Ovary (tissue), 10 donors: ENCODE measurements at places on chromosomes 2 and 18.

- H3K27ac ChIP-seq, result peak overlapping the region; percentile 97
- DNase-seq, result no peak
- no peaks in the 10 kb centered on the region for H3K27me3 ChIP-seq
- no peaks in the 10 kb centered on the region for H3K4me1 ChIP-seq
- peak overlapping the region; percentile 86 for H3K4me3 ChIP-seq
- no peaks in the 10 kb centered on the region for H3K36me3 ChIP-seq
These were observed 19.7 kb upstream of the STPG4 start for GRCh38 chr2:47174733-47175361.

- H3K36me3 ChIP-seq, result no peaks in the 10 kb centered on the region
- no peak overlapping the region for H3K4me3 ChIP-seq
- peak; percentile 29 for DNase-seq
- H3K27me3 ChIP-seq, result no peaks in the 10 kb centered on the region
- H3K27ac ChIP-seq, result no peak overlapping the region
These were observed 165.6 kb downstream of the SMAD7 start for GRCh38 chr18:48785091-48785614.

- no peaks in the 10 kb centered on the region for H3K36me3 ChIP-seq
- H3K27ac ChIP-seq, result no peak overlapping the region
- H3K27me3 ChIP-seq, result no peaks in the 10 kb centered on the region
- no peak overlapping the region for H3K4me3 ChIP-seq
- no peak for DNase-seq
These were observed 516.0 kb upstream of the POU3F3 start for GRCh38 chr2:104337869-104338268.

DNA sequence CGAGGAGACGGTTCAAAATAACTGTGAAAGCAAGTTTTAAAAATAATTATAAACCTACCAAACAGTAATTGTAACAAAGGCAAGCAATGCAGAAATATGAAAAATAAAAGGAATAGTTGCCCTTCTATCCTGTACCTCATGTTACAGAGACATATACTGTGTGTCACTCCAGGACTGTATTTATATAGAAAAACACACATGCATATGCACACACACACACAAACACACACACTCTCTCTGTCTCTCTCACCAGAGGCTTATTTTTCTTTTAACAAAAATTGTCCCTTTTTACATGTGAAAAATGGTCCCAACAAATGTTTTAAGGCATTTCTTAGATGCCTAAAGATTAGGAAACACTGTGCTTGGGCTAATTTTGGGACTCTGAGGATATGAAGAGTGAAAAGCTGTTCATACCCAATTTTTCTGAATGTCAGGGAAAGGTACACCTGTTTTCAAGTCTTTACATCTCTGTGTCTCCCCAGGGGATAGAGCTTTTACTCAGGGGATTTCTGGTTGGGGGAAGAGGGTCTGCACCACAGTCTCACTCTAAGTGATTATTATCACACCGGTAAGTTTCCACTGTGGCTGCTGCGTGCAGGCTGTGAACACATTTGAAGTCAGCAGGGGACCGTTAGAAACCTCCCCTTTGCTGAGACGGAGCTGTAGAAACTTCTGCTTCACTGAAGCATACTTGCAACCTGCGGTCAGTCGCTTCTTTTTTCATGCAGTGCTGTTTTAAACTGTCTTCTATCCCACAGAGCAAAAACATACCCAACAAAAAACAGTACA, 51.4 kb upstream of the SPAG16 start:
- no peak overlapping the region for H3K27ac ChIP-seq
- H3K27me3 ChIP-seq, result peaks cover 2% of the 10 kb centered on the region
- no peaks in the 10 kb centered on the region for H3K4me1 ChIP-seq
- no peak for DNase-seq
- H3K36me3 ChIP-seq, result no peaks in the 10 kb centered on the region
- no peak overlapping the region for H3K4me3 ChIP-seq

DNA sequence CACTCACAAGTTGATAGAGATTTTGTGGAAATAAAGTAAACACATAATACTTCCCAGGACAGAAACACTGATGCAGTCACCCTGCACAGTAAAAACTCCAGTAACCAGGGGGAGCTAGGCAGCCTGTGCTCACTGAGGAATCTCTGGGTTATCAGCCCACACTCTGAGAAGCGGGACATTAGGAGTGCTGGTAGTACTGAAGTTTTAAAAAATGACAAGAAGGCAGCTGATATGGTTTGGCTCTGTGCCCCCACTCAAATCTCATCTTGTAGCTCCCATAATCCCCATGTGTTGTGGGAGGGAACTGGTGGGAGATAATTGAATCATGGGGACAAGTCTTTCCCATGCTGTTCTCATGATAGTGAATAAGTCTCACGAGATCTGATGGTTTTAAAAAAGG, 31.4 kb downstream of the KCTD1 start:
- DNase-seq, result peak; percentile 12
- H3K4me1 ChIP-seq, result peaks cover 1% of the 10 kb centered on the region
- no peak overlapping the region for H3K4me3 ChIP-seq
- no peak overlapping the region for H3K27ac ChIP-seq

- H3K27me3 ChIP-seq, result no peaks in the 10 kb centered on the region
- peaks cover 10% of the 10 kb centered on the region for H3K4me1 ChIP-seq
These were observed 127.4 kb upstream of the MSH6 start for GRCh38 chr2:47655563-47655880.

DNA sequence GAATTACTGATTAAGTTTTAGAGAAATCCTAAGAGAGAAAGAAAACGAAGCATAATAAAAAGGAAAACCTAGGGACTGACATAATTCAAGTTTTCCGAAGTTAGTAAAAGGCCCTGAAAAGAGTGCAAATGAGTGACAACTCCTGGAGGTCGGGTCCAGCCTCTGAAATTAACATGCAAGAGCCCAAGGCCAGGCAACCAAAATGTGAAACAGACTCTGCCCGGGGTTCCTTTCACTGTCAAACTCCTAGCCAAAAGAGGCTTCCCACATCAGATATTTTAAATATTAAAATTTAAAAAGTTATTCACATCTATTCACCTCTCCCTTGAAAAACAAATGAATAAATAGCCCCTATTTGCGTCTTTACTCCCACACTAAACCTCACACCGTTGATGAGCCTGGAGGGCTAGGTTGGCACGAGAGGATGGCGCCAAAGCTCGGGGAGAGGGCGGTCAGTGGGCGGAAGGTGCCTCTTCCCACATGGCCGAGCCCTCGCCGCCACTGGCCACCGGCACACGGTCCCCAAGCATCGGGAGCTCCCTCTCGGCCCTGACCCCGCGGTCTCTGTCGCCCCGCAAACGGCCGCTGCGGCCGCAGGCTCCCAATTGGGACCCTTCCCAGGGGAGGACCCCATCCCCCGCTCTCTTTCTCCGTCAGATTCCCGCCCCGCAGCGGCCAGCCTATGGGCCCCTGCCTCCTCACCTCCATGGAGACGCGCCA, 630 bp downstream of the PPM1G start:
- H3K36me3 ChIP-seq, result no peaks in the 10 kb centered on the region
- peak overlapping the region; percentile 64 for H3K27ac ChIP-seq

GRCh38 chr2:138030459-138030858, 66.2 kb downstream of the HNMT start:
- no peaks in the 10 kb centered on the region for H3K36me3 ChIP-seq
- H3K4me1 ChIP-seq, result no peaks in the 10 kb centered on the region
- H3K27me3 ChIP-seq, result no peaks in the 10 kb centered on the region

DNA sequence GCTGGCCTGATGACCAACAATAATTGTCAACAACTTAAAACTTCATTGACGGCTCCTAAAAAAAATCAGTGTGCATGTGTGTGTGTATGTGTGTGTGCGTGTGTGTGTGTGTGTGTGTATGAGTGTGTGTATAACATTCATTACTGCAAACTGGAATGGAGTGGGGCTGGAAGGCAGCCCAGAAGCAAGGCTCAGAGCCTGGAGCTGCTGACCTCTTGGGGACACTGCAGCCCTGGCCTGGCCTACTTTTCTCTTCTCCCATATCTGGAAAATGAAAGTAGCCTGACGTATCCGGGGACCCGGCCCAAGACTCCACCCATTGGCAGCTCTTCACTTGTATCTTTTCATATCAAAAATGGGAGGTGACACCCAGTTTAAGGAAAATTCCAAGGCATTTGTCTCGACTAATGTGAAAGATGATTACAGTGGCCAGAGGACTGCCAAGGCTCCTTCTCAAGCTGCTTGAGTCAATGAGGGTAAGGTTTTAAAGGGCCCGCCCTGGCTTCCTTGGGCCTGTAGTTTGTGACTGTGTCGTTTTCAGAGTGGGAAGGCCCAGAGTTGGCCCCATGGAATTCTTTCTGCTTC, 72.4 kb upstream of the IL1R1 start:
- DNase-seq, result peak; percentile 78
- peaks cover 12% of the 10 kb centered on the region for H3K4me1 ChIP-seq
- H3K27ac ChIP-seq, result peak overlapping the region; percentile 41
- no peaks in the 10 kb centered on the region for H3K36me3 ChIP-seq
- no peaks in the 10 kb centered on the region for H3K27me3 ChIP-seq

GRCh38 chr2:240126731-240127130, 9.4 kb downstream of the COPS9 start:
- no peak overlapping the region for H3K27ac ChIP-seq
- H3K4me1 ChIP-seq, result no peaks in the 10 kb centered on the region
- no peaks in the 10 kb centered on the region for H3K27me3 ChIP-seq
- H3K36me3 ChIP-seq, result no peaks in the 10 kb centered on the region

- H3K4me3 ChIP-seq, result no peak overlapping the region
- H3K27me3 ChIP-seq, result no peaks in the 10 kb centered on the region
These were observed 851.4 kb downstream of the BCL11A start for GRCh38 chr2:59702026-59702425.

DNA sequence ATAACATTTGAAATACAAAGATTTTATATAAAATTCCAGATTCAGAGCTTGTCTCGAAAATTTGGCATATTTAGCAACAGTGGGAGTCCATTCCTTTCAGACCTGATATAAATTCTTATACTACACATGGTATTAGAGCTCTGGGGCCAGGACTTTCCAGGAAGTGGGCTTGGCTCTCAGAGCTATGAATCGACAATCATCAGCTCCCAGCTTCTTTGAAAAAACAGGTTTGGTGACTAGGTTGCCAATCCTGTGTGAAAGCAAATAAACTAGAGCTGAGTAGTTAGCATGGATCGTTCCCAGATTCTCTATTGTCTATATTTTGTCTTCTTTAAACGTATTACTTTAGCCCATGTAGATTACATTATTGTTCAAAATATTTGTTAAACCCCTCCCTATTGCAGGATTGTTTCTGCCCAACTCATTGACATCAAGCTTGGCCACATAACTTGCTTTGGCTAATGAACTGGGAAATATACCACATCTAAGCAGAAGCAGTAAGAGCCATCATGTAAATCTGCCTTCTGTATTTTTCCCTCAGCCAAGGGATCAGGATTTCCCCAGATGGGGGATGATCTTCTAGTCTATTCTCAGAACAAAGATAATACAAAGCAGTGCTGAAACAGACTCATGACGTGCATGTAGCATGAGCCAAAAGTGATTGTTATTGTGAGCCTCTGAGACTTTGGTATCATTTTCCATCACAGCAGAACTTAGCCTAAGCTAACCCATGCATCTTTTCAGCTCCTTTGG, 105.4 kb downstream of the KCNH7 start:
- H3K27me3 ChIP-seq, result no peaks in the 10 kb centered on the region
- no peaks in the 10 kb centered on the region for H3K36me3 ChIP-seq
- no peak overlapping the region for H3K4me3 ChIP-seq
- H3K4me1 ChIP-seq, result no peaks in the 10 kb centered on the region
- H3K27ac ChIP-seq, result no peak overlapping the region
- DNase-seq, result no peak

DNA sequence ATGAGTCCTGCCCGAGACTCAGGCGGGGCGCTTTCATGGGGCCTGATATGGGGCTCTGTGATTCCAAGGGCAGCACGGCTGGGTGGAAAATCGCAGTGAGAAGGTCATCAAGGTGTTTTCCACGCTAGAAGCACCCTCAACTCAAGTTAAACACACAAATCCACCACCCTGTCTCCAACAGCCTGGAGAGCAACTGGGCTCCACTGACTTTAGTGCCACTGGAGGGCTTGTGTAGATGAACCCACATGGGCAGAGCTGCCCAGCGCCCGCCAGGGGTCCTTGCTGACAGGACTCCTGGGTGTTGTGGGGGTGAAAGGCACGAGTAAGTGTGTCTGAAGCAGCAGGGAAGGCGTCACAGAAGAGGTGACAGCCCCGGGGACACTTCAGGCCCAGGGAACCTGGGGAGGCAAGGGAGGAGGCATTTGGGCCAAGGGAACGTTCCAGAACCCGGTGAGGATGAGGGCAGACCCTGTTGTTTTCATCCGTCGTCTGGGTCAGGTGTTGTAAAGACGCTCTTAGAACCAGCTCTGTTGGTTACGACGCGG, 51.8 kb upstream of the CTDP1 start:
- no peak overlapping the region for H3K4me3 ChIP-seq
- no peaks in the 10 kb centered on the region for H3K4me1 ChIP-seq

- DNase-seq, result no peak
- H3K4me1 ChIP-seq, result no peaks in the 10 kb centered on the region
- no peak overlapping the region for H3K4me3 ChIP-seq
- no peaks in the 10 kb centered on the region for H3K36me3 ChIP-seq
- H3K27ac ChIP-seq, result no peak overlapping the region
These were observed 95.5 kb downstream of the PTGR3 start for GRCh38 chr18:75113455-75113854.

- H3K4me3 ChIP-seq, result no peak overlapping the region
- H3K36me3 ChIP-seq, result no peaks in the 10 kb centered on the region
- peaks cover 3% of the 10 kb centered on the region for H3K27me3 ChIP-seq
- no peak for DNase-seq
- no peak overlapping the region for H3K27ac ChIP-seq
- H3K4me1 ChIP-seq, result peaks cover 2% of the 10 kb centered on the region
These were observed 8.5 kb upstream of the PAX3 start for GRCh38 chr2:222307143-222307756.

GRCh38 chr2:3536682-3537632, 17.6 kb upstream of the ADI1 start:
- peaks cover 10% of the 10 kb centered on the region for H3K4me1 ChIP-seq
- H3K4me3 ChIP-seq, result peak overlapping the region; percentile 37
- DNase-seq, result peak; percentile 67
- H3K27ac ChIP-seq, result peak overlapping the region; percentile 91

- H3K27me3 ChIP-seq, result no peaks in the 10 kb centered on the region
- no peak overlapping the region for H3K27ac ChIP-seq
- no peaks in the 10 kb centered on the region for H3K4me1 ChIP-seq
- H3K4me3 ChIP-seq, result no peak overlapping the region
These were observed 35.2 kb upstream of the TTC32 start for GRCh38 chr2:19937004-19937403.

DNA sequence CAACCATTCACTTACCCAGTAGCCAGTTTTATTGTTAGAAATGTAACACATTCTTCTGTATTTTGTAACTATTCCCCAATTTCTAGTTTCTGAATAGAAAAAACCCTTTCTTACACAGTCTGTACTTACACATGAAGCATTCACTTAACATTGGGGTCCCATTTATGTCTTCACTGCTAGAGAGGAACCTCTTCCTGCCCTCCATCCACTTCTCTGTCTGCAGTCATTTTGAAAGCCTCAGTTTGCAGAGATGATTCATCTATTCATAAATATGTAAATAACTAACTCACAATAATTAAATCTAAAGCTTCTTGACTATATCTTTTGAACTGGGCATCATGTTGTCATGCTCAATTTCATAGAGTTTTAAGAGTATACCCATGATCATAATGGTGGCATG, 55.9 kb downstream of the ZRANB3 start:
- H3K27me3 ChIP-seq, result no peaks in the 10 kb centered on the region
- no peak overlapping the region for H3K4me3 ChIP-seq
- DNase-seq, result no peak
